Daoy (cell line): ENCODE measurements at places on chromosomes 6 and 20. TPM values are rescaled to one million over a fixed set of nuclear protein-coding genes. Genes with fewer than 3 reads are reported as not detected.

DNA sequence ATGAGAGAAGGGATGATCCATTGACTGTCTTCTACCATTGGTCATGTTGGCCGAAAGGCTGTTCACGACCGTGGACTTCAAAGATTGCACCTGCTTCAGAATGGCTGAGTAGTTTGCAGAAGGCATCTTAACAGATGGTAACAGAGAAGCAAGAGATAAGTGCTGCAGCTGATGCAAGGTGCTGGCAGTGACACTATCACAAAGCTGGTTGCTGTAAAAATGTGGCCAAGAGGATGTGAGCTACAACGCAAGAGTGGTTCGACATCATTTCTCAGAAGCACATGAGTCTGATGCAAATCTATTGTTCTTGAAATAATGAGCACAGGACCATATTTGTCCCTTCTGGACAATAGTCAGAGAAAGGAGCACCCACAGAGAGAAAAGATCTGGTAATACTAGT, 27.0 kb upstream of the ANKEF1 start:
- no peak for DNase-seq

- peak; percentile 74 for DNase-seq
Measured at GRCh38 chr6:169571123-169571962, 130.5 kb downstream of the WDR27 start.

DNA sequence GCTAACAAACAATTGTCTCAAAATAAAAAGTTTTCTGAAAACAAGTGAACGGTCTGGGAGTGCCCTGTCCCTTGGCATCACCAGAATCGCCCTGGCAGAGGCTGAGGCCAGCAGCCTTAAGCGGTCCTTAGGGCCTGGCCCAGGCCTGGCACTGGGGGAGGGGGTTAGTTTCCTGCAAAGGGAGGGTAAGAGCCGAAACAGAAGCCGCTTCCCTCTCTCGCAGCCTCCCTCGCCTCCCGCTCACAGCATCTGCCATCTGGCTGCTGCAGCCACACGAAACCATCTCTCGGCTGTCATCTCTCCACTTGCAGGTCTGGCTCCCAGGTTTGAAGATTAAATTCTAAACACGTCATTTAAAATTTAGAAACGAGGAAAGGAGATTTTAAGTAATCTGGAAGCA, 31.5 kb downstream of the PMEPA1 start:
- no peak for DNase-seq

DNA sequence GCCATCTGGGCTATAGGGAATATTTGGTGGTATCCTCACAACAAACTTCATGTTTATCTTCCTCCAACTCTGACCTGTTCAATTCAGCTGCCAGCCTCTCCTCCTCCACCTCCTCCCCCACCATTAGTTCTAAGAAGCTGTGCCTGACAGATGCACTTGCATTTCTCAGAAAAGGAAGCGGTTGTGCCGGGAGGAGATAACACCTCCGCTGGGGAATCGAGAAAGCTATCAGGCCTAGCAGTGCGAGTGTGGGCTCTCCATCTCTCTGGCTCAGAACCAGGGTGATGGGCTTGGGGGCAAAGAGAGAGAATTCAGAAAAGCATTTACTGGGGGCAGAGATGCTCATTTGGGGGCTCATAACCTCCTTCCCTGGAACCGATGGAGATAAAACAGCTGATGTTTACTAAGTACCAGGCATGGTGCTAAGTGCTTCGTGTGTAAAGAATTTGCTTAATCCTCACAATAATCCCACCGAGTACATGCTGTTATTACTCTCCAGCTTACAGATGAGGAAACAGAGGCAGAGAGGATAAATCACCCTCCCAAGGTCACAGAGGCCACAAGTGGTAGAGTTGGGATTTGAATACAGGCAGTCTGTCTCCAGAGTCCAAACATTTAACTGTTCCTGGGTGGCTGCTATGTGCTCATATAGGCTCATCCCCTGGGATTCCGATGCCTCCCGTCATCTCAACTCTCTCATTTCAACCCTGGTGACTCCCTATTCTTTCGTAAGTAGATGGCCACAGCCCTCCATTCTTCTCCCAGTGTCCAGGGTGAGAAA, 38.3 kb downstream of the COX4I2 start:
- DNase-seq = peak; percentile 18

Gene CMTR1
- 38.2 and 38.5 TPM in 2 replicates for total RNA-seq

- no peak for DNase-seq
Measured at GRCh38 chr20:19930426-19930825, 86.7 kb upstream of the NAA20 start.

- DNase-seq = no peak
Measured at GRCh38 chr20:57657535-57658446, 37.6 kb upstream of the ZBP1 start.

DNA sequence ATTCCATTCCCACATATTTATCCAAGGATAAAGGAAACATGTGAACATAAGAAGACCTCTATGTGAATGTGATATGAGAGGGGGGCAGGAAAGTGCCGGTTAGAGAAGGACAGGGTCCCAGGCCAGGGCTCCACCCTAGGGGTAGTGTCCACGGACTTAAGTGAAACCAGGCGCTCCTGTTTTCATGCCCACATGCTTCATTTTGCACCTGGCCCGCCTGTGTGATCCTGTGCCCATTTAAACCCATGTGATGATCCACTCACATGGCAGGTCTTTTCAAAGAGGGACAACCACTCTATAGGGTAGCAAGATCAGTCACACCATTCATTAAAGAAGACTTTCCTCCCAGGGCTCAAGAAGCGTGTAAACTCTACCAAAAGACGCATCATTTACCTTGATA, 865.3 kb upstream of the GJE1 start:
- DNase-seq = no peak
